ENCODE measurements at places on chromosomes 4 and X.

GRCh38 chr4:37555322-37555721, 130.9 kb downstream of the RELL1 start:
- DNase-seq, result no peak

GRCh38 chr4:143016171-143016570, 168.5 kb upstream of the USP38 start:
- no peak for DNase-seq

DNA sequence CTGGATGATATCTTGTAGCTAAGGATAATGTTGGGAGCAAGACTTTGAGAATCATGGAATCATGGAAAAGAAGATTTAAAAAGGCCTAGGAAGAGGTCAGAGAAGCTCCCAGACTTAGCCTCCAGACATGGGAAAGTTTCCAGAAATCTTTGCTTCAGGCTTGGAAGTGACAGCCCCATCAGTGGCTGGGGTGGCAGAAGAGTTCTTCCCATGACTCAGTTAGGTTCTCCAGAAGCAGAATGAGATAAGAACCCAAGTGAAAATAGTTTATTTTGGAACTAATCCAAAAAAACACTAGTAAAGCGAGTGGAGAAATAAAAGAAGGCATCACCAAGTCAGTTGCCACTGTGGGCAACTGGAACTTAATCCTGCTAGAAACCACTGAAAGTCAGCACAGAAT, 506.9 kb downstream of the MID1IP1 start:
- no peak for DNase-seq

- DNase-seq, result no peak
Observed at GRCh38 chr4:152408514-152409327, 127.2 kb downstream of the FBXW7 start.

DNA sequence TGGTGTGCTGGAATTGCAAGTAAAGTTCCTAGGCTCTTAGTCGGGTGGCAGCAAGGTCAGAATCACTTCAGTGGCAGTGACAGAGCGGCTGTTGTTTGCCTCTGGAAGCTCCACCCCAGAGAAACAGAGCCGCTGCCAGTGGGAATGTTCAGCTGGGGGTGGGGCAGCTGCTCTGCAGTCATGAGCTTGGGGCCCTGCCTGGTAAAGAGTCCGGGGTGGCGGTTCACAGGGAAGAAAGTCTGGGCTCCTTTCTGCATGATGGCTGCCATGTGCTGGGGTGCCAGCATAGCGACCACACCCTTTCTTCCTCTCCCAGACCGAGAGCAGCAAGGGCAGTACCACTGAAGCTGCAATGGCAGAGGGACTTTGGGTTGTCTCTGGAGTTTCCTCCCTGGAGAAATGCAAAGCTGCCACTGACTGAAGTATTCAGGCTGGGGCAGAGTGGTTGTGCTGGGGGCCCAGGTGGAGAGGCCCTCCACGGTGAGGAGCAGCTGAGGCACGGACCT, 108.8 kb upstream of the CENPE start:
- DNase-seq, result no peak

DNA sequence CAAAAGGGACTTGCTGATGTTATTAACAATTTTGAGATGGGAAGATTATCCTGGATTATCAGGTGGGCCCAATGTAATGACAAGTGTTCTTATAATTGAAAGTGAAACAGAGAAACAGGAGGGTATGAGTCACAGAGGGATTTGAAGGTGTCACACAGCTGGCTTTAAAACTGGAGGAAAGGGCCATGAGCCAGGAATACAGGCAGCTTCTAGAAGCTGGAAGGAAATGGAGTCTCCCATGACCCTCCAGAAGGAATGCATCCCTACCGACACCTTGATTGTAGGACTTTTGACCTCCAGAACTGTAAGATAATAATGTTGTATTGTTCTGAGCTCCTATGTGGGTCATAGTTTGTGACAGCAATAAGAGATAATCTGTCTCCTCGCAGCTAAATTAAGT, 98.0 kb upstream of the STIM2 start:
- DNase-seq, result no peak

DNA sequence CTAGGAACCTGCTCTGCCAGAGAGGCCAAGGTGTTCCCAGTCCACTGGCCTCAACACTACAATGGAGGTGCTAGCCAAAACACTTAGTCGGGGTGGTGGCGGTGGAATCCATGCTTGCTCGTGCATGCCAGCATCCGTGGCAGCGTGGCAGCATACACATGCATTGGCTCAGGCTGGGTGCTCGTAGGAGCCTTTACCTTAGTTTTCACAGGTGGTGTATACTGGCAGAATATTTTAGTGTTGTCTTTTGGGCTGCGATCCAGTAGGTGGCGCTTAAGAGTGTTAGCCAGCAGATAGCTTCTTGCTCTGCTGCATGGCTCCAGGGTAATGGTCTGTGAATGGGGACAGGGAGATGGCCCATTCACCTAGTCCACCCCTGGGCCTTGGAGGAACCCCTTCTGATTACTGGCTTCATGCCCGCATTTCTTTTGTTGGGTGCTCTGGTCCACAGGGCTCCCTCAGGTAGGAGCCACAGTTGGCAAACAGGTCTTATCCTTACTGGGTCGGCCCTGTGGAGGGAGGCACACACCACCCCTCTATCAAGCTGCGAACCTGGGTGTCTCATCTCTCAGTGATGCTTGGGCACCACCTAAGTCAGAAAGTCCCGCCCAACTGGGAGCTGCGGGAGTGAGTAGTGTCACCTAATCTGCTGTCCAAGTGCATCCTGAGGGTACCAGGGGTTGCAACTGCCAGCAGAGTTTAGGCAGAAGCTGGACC, 40.0 kb downstream of the RIPPLY1 start:
- peak; percentile 17 for DNase-seq

DNA sequence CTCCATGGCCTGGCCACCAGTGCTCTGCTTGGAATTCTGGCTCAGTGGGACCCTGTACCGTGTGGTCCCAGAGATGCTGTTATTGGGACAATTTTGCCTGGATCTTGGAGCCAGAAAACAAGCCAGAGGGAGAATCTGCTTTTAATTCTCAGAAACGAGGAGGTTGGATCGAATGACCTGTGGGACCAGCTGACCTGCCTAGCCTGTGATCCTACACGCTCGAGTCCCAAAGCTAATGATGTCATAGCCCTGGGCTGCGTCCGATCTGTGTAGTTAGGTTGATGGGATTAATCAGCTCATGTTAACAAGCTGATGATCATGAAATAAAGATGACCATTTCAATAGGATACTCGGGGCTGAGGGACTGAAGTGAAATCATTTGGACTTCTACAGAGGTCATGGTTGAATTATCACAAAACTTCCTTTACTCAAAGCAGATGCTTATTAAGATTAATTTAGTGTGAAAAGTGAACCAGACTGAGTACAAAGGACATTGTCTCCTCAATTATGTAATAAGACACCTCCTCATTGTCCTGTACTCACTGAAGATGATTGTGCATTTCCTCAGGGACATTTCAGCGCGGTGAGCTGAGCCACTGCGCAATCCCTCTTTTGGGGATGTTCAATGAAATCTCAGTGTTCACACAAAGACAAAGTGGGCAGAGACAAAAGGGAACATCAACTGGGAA, 51.9 kb upstream of the STX18 start:
- no peak for DNase-seq

GRCh38 chr4:141659539-141659938, 23.2 kb downstream of the IL15 start:
- DNase-seq, result no peak

DNA sequence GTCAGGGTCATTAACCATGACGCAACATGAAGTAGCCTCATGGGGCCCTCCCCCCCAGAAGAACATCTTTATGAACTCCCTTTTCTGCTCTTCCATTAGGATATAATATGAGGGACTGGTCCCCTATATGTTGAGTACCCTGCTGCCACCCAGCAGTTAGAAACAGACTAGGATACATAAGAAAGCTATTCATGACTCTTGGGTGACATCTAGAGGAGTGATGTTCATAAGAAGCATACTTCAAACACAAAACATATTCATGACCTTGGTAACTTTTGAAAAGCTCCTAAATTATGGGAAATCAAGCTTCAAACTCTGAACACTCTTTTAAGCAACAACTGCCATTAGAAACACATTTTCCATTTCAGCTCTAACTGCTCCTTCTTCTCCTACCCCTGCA, 155.2 kb upstream of the SPIN4 start:
- no peak for DNase-seq

- no peak for DNase-seq
Observed at GRCh38 chr4:3426465-3427133, 15.2 kb upstream of the HGFAC start.

DNA sequence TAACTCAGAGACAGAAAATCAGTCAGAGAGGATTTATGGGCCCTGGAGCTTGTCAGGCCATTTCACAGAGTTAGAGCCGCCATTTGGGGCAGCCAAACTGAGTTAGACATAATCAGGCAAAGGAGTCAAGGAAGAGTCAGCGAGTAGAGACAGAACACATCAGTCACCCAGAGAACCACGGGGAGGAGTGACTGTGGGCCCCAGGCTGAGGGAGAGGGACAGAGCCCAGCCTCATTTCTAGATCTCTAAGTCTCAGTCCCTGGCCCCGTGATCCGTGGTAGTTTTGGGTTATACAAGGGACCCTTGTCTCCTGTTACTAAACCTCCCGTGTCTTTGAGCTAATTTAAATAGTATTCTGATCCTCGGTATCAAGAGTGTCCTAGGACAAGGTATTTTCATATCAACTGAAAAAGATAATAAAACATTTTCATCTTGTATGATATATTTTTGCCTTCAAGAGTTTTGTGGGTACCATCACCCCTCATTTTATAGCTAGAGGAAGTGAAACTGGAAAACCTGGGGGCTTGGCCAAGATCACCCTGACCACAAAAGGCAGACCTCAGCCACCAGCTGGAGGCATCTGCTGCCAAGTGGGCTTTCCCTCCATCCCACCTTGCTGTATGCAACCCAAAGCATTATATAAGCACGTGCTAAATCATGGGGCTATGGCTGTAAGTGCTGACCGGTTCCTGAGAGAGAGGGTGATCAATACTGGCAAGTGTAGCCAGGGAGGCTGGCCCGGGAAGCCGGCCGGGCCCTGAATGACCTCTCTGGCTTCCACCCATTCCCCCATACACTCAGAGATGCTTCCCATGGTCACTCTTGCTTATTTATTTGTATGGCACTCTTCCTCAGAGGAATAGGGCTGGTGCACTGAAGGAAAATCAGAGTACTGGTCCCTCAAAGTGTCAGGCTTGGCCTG, 204.1 kb downstream of the BCOR start:
- no peak for DNase-seq

- DNase-seq, result no peak
Observed at GRCh38 chr4:15673337-15673736, 8.3 kb upstream of the FAM200B start.

DNA sequence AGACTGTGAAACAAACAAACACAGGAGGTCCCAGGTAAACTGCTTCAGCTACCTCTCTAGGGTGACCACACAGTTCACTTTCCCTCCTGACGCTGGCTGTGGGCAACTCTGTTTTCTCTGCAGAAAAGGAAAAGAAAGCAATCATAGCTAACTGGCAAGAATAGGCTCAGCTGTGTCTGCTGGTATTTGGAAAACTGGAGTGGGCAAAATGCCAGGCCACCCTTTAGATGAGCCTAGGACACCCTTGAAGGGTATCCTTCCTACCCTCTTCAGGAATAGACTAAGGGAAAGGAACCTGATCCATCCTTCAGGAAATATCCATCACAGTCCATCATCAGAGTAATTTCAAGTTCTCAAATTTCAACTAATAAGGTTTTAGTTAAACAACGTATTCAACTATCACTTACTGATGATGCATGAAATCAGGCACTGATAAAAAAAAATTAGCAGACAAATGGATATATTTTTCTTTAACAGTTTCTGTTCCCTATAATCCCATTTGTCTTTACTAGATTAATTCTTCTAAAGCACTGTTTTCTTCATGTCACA, 60.9 kb downstream of the CAMK2D start:
- DNase-seq, result no peak

DNA sequence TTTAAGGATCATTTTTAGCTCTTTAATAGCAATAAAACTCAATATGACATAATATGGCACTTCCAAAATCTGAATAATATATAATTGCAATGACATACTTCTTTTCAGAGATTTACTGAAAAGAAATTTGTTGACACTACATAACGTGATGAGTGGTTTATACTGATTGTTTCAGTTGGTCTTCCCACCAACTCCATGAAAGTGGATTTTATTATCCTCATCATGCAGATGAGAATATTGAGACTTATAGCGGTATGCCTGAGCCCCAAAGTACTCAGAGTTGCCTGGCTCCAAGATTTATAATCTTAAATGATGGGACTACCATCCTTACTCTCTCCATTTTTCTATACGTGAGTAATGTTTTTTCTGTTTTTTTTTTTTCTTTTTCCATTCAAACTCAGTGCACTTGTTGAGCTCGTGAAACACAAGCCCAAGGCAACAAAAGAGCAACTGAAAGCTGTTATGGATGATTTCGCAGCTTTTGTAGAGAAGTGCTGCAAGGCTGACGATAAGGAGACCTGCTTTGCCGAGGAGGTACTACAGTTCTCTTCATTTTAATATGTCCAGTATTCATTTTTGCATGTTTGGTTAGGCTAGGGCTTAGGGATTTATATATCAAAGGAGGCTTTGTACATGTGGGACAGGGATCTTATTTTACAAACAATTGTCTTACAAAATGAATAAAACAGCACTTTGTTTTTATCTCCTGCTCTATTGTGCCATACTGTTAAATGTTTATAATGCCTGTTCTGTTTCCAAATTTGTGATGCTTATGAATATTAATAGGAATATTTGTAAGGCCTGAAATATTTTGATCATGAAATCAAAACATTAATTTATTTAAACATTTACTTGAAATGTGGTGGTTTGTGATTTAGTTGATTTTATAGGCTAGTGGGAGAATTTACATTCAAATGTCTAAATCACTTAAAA, 15.3 kb downstream of the ALB start:
- no peak for DNase-seq

GRCh38 chr4:48420144-48420543, 63.0 kb upstream of the SLC10A4 start:
- DNase-seq, result no peak

DNA sequence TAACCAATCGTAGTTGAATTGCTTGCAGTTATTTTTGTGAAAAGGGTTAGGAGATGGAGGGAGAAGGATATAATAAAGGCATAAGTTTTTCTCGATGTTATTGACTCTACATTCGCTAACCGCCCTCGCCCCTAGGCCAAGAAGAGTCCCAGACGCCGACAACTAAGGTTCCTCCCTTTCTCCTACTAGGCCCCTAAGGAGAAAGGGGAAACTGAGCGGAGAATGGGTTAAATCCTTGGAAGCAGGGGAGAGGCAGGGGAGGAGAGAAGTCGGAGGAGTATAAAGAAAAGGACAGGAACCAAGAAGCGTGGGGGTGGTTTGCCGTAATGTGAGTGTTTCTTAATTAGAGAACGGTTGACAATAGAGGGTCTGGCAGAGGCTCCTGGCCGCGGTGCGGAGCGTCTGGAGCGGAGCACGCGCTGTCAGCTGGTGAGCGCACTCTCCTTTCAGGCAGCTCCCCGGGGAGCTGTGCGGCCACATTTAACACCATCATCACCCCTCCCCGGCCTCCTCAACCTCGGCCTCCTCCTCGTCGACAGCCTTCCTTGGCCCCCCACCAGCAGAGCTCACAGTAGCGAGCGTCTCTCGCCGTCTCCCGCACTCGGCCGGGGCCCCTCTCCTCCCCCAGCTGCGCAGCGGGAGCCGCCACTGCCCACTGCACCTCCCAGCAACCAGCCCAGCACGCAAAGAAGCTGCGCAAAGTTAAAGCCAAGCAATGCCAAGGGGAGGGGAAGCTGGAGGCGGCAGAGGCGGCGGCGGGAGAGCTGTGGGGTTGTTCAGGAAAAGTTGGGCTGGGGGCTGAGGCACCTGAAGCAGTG, 5.9 kb downstream of the ATOH1 start:
- no peak for DNase-seq

All from activated CD4-positive, alpha-beta memory T cell treated with anti-CD3 and anti-CD28 coated beads for 36 hours (primary cell).